ENCODE measurements at places on chromosomes 7 and 10. TPM values are rescaled to one million over a fixed set of nuclear protein-coding genes. Genes with fewer than 3 reads are reported as not detected.

MEPCE gene
- total RNA-seq, result 87.2 TPM

FKBP14 gene
- 5.3 TPM for total RNA-seq

SMKR1 gene
- total RNA-seq, result 5.1 TPM

COL28A1 gene
- total RNA-seq, result 0.10 TPM

CHAT gene
- total RNA-seq, result not detected

SLC39A12 gene
- not detected for total RNA-seq
